Heart right ventricle (tissue), 16 donors: ENCODE measurements at places on chromosomes 1 and 21. TPM values are rescaled to one million over a fixed set of nuclear protein-coding genes. Genes with fewer than 3 reads are reported as not detected.

Gene FAM131C
- total RNA-seq = 2.5 TPM

Gene PTP4A2
- 288 TPM for total RNA-seq

Gene DARS2
- 20.3 TPM for total RNA-seq

Gene PRAMEF10
- not detected for total RNA-seq

Gene TESK2
- total RNA-seq = 0.77 TPM

Gene LRRC38
- total RNA-seq = 6.7 TPM

Gene GCSAML
- not detected for total RNA-seq

Gene FCER1G
- 4.0 TPM for total RNA-seq

- DNase-seq = peak; percentile 75
Observed at GRCh38 chr1:9292361-9293240, at the start of gene SPSB1. Gene SPSB1 (plus strand): TSS chr1:9292894. CDS start chr1:9355892, 62,998 bp downstream.

GRCh38 chr1:96722161-96722922 is 758 bp downstream of the PTBP2 start:
- peak; percentile 68 for DNase-seq

DNA sequence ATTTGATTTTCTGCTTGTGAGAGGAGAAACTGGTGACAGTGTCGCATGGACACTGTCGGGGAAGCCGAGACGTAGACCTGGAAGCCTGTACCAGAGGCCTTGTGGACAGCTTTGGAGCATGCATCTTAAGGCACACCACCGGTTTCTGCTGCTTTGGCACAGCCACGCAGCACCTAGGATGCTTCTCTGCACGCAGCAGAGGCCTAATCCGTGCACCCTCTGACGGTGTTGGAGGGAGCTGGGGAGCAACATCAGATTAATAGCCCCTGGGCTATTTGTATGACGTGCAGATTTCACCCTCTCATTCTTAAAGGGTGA is 30.3 kb downstream of the TEX35 start:
- DNase-seq = no peak

DNA sequence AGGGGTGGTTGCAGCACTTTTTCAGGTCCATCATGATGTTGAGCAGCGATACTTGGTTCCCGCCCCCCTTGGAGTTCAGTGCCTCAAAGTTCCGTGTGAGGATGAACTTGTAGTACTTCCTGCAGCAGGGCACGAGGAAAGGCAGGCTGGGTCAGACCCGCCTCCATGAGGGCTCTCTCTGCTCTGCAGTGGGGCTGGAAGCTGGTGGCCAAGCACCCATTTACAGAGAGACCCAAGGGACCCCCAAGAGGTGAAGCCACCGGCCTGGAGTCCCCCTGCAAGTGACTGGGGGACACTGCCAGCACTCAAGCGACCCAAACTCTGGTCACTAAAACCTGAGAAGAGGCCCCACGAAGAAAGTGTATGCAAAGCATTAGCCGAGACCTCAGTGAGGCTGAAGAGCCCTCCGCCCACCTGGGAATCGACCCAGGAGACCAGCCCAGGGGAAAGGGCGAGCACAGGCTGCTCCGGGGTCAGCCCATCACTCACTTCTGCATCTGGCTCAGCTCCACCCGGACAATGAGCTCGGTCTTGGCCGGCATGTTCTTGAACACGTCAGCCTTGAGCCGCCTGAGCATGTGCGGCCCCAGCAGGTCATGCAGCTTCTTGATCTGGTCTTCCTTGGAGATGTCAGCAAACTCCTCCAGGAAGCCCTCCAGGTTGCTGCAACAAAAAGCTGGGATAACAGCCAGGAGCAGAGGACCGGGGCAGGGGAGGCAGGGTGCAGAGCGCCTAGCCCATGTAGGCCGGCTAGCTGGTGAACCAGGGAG is 45.2 kb downstream of the CHD5 start:
- DNase-seq = peak; percentile 3

DNA sequence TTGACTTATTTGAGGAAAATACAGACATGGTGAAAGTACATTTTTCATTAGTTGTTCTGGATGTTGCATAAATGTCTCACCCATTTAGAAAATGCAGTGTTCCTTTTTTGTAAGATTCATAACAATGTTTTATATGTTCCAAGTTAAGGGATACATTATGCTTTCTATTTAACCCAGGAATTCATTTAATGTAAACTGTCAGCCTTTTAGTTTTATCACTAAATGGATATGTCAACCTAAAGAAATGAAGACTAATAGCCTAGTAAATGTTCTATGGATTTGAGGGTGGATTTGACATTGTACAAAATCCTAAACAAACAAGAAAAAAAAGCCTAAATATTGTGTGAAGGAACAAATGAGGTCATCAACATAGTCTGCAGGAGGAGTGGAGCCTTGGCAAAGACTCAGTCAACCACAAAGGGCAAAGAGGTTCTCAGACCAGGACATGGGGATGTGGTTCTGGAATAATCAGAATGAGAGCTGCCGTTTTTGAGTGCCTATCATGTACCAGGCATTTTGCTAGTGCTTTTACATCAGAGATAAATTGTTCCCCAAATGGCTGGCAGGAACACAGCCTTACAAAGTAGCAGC is 8.8 kb upstream of the INSL5 start:
- DNase-seq = no peak

DNA sequence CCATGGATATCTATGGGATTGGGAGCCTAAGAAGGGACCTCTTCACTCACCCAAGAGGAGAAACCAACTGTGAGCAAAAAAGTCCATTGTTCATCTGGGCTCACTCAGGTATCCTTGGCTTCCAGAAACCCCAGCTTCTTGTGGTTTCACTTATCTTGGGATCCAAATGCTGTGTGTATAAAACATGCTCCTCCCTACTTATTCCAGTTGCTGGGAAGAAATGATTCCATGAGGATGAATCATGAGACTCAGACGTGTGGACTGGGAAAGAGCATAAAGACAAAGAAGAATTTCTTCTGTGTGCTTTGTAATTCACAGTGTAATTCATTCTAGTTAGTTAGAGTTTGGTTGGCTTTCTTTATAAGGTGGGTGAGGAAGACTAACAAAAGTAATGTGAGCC is 283.7 kb downstream of the ZNF648 start:
- no peak for DNase-seq
